ENCODE measurements at places on chromosomes 7 and 10.

DNA sequence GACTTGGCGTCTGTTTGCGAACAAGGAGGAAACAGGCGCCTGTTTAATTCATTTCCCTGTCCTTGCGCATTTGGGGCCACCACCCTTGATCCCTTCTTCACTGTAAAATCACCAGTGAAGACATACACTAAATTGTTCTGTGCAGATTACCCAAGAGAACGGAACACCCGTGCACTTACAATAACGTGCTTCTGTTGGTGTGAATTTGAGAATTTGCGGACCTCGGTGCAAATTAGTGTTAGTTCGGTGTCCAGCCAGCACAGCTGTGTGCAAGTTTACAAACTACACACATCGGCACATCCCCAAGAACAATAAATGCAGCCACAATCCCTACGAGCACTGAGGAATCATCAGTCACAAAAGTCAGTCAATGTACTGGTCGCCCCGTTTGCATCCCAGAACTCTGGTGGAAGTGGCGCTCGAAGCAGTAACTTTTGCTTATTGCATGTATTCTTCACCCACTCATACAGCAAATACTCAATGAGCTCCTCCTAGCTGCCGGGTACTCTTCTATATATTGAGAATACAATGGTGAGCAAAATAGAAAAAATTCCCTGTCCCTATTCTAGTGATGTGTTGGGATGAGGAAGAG, 786 bp upstream of the CNOT4 start:
- no peak for DNase-seq

DNA sequence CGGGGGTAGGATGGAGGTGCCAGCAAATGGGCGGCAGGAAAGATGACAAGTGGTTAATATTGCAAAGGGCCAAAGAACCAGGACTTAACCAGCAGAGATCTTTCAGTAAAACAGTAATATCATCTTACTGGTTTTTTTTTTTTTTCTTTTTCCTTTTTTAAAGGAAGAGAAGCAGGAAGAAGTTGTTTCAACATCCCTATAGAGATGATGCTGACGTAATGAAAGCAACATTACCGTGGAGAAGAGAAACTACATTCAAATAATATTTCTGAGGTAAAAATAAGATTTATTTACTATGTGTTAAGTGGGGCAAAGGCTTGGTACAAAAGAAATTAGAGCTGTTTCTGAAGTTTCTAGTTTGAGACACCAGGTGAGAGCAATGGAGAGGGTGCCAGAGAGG, 11.0 kb downstream of the MINDY3 start:
- DNase-seq, result no peak

GRCh38 chr7:119571666-119572065, 701.3 kb upstream of the KCND2 start:
- DNase-seq, result no peak

DNA sequence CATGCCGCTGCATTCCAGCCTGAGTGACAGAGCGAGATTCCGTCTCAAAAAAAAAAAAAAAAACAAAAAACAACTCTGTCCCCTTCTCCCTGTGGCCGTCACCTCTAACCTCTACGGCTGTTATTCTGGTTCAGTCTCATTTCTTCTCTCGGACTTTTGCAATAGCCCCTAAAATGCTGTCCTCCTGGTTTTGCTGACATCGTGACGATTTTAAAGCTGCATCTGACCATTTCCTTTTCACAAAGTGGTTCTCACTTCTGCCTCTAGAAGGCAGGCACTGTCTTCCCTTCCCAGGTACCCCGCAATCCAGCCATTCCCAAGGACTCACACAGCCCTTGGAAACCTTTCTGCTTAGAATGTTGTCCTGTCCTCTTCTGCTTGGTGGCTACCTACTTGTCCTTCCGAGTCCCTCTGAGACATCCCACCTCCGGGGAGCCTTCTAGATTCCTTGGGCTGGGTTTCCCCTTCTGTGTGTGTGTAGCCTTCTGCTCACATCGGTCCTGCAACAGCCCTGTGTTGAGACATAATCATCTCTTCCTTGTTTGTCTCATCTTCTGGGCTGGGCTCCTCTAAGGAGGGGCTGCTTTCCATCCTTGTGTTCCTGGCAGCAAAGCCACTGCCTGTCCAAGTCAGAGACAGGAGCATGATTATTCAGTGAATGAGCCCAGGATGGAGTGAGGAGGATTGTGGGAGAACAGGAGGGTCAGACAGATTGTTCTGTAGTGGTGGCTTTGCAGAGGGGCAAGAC, 83.1 kb downstream of the GRK5 start:
- DNase-seq, result no peak

GRCh38 chr7:142554560-142555532, 194.4 kb upstream of the PRSS1 start:
- no peak for DNase-seq

- no peak for DNase-seq
Measured at GRCh38 chr10:14200698-14201544, 129.8 kb downstream of the FRMD4A start.

DNA sequence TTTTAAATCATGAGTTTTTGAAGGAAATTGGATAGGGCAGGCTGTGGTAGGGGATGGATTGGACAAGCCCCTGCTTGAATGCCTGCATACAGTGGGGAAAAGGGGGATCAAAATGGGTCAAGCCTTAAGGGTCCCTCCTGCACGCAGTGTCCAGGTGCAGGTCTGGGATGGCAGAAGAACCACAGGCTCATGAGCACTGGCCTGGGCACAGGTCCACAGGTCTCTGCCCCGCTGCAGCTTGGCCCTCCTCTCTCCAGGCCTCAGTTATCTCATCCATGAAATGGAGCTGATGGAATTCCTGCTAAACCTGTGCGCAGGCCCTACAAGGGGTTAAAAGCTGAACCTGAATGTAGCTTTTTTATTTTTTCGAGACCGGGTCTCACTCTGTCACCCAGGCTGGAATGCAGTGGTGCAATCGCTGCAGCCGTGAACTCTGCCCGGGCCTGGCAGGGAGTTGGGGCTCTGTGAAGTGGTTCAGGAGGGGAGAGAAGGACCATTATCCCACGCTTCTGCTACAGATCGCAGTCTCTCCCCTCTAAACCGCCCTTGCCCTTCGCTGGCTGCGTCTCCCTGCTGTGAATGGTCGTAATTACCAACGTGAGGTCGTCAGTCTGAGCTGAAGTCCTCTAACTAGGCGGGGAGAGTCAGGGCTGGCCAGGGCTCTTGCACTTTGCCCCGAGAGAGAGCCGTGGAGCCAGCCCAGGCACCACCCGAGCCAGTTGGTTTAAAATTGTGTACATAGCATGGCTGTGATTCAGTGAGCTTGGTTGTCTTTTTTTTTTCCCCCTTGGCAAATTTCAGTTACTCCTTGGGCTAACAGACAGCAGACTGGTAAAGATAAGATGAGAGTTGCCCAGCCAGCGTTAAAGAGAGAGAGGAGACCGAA, 77.5 kb upstream of the GTF2I start:
- no peak for DNase-seq

DNA sequence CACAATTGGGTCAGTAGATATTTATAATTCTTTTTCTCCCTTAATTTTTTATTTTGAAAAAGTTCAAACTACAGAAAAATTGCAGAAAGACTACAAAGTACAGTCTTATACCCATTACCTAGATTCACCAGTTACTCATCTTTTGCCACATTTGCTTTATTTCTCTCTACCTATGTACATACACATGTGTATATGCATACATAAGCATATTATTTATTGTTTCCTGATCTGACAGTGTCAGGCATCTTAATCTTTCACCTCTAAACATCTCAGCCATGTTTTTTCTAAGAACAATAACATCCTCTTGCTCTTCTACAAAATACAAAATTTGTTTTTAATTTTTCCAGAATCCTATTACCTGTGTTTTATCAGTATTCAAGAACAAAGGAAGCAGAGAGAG, 68.4 kb upstream of the OIT3 start:
- DNase-seq, result no peak

DNA sequence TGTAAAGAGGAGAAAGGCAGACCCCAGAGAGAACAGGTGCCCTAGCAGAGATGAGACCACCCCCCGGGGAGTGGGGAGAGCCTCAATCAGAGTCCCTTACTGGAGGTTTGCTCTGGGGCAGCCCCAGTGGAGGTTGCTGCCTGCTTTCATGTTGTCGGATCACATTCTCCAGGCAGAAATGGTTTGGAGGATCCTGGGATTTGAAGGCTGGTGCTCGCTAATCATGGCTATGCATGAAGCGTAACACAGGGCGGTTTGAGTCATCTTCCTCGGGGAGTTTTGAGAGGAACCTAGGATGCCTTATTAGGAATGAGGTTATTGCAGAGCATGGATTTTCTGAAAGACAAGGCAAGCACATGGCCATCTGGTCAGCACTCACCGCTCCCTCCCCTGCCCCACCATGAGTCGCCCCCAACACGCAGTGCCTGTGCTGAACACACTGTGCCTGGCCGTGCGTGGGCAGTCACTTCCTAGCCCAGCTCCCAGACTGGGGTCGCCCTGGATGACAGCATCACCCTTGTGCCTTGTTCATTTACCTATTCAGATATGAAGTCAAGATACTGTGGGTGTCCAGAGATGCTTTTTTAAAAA, 319.9 kb downstream of the DPP6 start:
- no peak for DNase-seq

GRCh38 chr10:42785759-42786158, 3.2 kb downstream of the BMS1 start:
- DNase-seq, result no peak

DNA sequence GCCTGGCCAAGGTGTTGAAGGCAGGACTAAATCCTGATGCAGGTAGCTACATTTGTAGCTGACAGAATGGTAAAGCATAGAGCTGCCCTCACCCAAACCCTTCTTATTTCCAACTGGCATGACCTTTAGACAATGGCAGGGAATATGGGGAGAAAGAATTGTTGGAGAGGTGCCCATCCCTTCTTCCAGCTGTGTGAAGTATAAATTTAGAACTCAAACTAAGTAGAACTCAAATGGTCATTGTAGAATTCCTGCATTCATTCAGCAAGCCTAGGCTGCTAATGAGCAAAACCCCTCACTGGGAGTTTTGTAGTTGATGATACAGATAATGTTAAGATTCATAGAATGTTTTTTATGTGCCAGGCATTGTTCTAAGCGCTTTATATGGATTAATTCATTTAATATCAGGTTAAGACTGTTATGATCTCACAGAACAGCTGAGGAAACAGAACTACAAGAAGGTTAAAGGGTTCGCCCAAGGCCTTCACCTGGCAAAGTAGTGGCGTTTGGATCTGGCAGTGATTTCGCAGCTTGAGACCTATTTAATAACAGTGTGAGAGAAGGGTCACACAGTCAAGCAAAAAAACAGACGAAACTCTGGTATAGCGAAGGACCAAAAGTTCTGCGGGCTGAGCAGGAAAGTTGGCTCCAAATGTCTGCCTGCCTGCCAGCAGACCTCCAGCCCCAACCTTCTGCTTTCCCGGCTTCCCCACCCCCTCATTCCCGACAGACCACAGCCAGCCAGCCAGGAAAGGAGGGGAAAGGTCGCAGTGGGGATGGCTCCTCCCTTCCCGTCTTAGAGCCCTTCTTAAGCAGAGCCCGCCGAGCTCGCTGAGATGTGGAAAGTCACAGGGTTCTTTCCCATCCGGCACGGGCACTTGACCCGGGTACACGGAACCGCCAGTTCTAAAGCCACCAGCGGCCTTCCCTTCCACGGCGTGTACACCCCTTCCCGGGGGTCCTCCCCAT, 1.6 kb upstream of the HILPDA start:
- DNase-seq, result peak; percentile 62

DNA sequence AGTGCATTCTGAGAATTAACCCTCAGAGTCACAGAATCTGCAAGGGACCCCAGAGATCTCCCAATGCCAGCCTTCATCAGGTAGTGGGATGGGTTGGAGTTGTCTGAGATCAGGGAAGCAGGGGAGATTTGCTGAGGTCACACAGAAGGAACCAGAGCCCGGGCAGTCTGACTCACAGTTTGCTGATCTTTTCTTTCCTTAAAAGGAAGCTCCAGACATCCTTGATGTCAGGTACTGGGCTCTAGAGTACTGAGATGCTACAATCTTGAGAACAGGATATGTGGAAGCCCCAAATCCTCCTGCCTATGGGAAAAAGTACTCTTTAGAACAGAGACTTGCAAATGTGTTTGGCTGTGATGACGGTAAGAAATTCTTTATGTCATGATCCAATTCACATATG, 706 bp downstream of the TBATA start:
- no peak for DNase-seq

DNA sequence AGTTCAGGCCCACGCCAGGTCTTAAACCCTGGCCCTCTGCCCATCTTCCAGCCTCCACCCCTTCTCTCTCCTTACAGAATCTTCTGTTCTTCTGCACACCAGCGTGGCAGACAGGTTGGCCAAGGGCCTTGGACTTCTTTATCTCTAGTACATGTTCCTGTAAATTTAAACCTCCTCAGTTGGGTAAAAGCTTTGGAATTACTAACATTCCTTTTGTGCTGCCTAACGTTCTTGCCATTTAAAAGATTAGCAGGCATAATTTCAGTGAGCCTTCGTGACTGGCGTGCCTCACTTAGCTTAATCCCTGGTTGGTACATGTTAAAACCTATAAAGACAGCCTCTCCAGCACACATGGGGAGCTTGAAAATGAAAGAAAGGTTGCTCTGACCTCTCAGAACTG, 192.2 kb downstream of the CUX1 start:
- no peak for DNase-seq

DNA sequence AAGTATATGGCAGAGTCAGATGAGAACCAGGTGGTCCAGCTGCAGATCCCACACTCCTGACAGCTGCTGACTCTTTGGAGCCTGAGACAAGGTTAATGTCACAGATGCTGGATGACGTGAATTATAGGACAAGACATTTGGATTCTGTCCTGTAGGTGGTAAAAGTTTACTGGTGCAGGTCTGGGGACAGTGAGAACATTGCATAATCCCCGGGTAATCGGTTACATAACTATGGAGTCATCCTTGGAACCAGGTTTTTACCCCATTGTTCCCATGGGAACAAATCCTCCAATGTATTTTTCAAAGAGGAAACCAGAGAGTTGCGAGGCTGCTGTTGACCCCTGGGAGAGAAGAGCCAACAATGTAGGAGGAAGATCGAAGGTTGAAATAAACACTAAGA, 27.5 kb upstream of the ZCCHC24 start:
- DNase-seq, result no peak

DNA sequence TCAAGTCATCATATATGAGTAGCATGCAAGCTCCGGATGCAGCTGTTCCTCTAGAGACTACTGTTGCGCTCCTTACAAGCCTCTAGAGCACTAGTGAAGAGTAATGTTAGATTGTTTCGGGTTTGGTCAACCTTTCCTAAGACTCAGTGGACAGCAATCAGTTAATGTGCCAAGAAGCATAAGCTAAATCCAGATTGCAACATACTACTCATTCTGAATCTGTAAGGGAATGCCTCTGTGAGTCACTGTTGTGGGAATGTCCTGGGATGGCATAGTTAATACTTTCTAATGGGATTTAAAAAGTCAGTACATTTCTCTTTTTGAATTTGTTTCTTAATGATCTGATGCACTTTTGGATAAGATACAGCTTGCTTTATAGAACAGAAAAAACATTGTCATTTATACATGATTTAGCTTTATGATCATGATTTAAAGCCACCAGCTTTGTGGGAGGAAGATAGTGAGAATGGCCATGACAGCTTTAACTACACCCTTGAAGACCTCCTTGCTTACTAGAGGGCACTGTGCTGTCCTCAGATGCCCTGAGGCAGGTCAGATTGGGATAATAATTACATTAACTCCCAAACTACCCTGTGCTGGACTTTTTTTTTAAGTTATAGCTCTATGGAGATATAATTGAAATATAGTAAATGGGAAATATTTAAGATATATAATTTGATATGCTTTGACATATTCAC, 138.4 kb downstream of the SDK1 start:
- no peak for DNase-seq
